ENCODE measurements at places on chromosomes 12 and 14.

- no peak for DNase-seq
Observed at GRCh38 chr12:110373025-110373424, 30.5 kb downstream of the ANAPC7 start.

DNA sequence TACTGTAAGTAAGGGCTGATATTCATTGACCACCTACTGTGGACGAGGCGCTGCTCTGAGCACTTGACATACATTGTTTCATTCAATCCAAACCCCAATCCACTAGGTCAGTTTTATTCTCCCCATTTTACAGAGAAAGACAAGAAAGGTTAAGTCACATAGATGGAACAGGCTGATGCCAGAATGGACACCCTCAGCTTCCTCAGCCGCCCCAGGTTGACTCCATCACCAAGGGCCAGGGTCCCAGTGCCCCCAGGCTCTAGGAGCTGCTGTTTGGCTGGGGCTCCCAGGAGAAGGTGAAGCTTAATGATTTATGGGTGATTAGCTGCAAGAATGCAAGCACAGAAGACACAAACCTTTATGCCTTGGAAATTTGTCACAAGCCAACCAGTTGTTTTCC is 671 bp upstream of the AQP2 start:
- DNase-seq: no peak

DNA sequence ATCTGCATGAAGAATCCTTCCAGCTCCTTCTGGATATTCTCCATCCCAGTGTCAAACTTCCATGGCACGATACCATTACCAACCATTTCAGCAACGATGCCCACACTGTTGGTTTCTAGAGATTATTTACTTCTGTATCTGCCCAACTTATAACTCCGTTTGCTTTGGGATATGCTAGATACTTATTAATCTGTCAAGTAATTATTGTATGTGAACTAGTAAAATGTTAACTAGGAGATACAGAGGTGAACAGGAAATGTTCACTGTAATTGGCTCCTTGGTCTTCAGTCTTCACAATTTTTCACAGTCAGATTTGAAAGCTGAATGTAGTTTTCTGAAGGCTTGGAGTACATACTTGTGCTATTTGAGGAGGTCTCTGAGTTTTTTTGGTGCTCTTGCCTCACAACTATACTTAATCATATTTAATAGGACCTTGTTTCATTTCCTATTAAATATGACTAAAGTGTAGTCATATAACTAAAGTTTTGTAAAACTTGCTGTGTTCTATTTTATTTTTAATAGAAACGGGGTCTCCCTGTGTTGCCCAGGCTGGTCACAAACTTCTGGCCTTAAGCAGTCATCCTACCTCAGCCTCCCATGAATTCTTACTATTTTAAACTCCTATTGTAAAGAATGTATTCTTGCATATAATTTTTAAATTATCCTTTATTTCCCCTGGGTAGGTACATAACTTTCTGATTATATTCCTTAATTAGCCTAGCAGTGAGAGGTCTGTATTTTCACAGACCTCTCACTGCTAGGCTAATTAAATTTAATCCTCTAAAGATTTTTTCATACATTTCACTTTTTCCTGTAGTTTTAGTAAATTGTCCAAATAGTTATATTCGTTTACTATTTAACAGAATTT is 79.7 kb downstream of the FGD4 start:
- no peak for DNase-seq

DNA sequence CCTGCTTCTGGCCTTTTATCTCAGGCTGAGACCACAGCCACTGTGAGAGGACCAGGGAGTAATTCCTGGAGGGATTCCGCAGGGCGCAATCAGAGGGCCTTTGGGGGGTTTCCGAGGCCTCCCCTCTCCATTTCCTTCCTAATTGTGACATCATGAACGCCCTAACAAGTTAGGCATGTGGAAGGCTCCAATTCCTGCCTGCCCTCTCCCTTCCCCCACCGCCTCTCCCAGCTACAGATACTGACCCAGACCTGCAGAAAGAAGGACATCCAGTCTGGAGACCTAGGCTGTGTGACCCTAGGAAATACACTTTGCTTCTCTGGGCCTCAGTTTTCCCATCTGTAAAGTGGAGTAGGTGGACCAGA is 637.9 kb downstream of the MED13L start:
- no peak for DNase-seq

GRCh38 chr14:102551995-102552705 is 40.3 kb upstream of the RCOR1 start:
- DNase-seq: no peak

DNA sequence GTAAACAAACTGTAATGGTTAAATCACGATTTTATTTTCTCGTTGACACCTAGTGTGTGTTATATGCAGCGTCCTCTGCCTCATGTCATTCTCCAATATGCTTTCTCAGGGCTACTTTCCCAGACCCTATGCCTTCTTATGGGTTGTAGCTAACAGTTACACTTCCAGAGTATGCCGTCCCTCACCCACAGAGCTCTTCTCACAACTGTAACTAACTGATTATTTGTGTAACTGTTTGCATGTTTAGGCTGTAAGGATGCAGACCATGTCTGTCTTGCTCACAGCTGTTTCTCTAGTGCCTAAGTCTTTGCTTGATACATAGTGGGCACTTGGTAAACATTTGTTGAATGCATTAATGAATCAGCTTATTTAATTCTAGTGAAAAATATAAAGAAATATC is 417.5 kb downstream of the ZFP36L1 start:
- no peak for DNase-seq

- no peak for DNase-seq
Observed at GRCh38 chr12:11798856-11799501, 149.5 kb downstream of the ETV6 start.

DNA sequence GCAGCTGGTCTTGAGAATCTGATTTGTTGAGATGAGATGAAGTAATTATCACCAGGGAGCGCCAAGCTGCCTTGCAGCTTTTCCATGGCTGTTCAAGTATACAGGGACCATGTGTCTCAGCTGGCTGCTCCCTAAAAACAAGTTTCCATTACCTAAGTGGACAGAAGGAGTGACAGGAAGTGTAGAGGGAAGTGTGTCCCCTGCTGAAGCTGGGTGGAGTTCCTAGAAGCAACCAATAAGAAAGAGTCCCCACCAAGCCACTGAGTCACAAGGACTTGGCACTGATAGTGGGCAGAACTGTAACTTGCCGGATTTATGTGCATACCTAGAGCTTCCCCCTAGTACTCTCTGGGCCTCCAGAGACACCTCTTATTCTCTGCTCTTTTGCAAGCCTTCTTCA is 1.5 kb upstream of the GPX2 start:
- no peak for DNase-seq

DNA sequence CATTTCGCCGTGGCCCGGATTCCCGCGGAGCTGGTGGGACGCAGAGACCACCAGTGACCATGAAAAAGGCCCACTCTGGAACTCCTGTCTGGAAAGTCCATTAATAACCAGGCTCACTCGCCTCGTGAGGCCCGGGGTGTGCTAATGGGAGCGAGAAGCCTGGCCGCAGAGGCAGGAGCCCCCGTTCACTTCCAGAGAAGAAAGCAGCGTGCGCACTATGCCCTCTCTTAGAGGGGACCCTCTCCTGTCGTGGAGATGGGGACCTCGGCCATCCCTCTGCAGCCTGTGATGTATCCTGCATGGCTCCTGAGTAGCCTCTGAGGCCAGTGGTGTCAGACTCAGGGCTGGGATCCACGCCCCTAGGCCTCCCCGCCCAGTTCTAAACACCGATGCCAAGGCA is 134.1 kb upstream of the VRK1 start:
- DNase-seq: no peak

DNA sequence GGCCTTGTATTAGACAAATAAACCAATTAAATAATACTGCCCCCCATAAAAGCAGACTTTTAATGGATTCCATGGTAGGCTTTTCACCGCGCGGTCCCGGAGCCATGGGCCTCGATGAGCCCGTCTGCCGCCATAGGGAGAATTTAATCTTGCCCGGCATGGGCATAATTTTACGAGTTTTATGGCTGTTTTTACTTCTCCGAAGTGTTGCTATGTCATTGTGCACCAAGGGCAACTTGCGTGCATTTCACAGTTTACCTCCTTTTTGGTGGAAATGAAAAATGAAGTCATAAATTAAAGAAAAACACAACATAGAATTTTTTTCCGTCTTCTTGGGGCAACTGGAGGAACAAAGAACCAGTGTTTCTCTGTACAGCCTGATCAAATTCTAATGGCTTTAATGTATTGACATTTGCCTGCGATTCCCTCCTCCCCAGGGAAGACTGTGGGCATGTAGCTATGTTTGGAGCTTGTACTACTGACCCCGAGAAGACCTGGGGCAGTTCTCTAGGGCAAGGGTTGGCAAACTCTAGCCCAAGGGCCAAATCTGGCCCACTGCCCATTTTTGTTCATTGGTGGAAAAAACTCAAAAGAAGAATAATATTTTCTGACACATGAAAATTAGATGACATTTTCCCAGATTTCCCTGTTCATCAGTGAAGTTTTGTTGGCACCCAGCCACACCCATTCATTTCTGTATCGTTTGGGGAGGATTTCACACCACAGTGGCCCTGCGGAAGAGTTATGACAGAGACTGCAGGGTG is 142.7 kb downstream of the CHST11 start:
- DNase-seq: no peak

DNA sequence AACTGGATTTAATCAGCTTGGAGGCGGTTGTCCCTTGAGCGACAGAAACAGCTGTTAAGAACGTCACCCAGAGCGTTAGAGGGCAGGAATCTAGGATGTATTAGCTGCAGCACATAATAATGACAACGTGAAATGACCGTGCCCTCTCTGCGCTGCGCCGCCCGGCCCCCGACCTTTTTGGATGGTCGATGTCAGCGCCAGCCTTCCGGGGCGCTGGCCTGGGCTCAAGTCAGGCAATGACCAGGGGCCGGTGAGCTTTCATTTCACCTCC is 427 bp upstream of the TMEM120B start:
- DNase-seq: peak; percentile 8

GRCh38 chr14:67529947-67530935 is 2.8 kb upstream of the PLEKHH1 start:
- DNase-seq: no peak

- no peak for DNase-seq
Observed at GRCh38 chr12:64494998-64495729, 43.2 kb downstream of the TBK1 start.

DNA sequence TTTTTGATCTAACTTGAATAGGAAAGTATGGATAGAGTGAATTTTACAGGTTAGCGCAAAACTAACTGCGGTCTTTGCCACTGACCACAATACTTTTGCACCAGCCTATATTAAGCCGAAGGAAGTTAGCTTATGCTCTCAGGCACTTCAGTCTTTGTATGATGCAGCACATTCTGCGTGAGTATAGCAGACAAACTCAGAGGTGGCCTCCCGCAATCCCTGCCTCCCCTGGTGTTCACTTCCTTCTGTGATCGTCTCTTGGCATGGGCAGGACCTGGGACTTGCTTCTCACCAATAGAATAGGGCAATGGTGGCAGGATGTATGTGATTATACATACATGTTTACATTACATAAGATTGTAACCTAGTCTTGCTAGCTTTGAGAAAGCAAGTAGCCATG is 10.3 kb upstream of the SLC6A13 start:
- DNase-seq: no peak

DNA sequence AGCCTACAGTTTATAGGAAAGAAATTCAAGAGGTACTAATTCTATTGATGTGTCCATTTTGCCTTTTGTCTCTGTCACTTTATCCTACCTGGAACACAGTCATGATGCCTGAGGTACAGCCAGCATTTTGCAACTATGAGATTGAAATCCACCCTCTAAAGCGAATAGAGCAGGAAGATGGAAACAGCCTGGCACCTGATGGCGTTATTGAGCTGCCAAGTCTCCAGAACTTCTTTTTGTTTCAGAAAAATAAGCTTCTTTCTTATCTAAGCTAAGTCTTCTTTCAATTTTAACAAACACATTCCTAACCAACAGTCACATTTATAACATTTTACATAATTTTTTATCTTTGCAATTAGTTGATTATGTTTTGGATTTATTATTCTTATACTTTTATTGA is 182.1 kb downstream of the PAWR start:
- no peak for DNase-seq

GRCh38 chr12:40911676-40912075 is 219.4 kb downstream of the CNTN1 start:
- no peak for DNase-seq

- no peak for DNase-seq
Observed at GRCh38 chr12:11130999-11131398, 3.4 kb downstream of the TAS2R30 start.

DNA sequence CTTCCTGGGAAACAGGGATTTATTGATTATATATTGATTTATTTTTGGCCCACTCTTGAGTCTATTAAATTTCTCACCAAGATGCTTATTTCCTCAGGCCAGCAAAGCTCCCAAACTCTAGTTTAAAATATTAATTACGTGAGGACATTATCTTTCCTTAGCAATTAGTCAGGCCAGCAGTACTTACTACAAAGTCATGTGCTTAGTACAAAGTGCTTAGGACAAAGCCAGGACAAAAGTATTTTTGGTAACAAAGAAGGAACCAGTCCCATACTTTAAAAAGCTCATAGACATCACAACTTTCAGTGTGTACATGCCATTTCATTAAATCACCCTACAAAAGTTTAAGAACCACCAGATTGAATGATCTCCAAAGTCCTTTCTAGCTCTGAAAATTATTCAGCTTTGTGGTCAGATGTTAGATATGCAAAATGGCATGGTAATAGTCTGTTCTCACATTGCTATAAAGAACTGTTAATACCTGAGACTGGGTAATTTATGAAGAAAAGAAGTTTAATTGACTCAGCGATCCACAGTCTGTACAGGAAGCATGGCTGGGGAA is 94.7 kb upstream of the PWP1 start:
- no peak for DNase-seq

DNA sequence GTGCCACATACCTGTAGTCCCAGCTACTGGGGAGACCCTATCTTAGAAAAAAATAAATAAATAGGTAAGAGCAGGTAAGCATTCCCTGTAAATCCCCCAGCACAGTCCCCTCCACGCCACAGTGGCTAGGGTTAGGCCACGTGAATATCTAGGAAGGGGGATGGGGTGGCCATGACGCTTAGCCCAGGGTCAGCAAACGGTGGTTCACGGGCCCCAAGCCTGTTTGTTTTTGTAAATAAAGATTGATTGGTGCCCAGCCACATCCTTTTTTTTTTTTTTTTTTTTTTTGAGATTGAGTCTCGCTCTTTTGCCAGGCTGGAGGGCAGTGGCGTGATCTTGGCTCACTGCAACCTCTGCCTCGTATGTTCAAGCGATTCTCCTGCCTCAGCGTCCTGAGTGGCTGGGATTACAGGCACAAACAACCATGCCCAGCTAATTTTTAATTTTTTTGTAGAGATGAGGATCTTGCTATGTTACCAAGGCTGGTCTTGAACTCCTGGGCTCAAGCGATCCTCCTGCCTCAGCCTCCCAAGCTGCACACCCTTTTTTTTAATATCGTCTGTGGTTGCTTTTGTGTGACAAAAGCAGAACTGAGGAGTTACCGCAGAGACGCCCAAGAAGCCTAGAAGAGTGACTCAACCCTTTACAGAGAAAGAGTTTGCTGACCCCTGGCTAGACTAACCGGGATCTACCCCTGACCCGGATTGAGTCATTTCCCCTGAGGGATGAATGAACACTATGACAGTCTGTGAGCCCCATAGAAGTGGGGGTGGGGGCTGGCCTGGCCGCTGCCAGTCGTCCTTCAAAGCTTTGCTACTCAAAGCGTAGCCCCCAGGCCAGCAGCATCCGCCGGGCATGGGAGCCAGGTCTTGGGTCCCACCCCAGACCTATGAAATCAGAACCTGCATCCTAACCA is 113.7 kb upstream of the NCOR2 start:
- peak; percentile 6 for DNase-seq

GRCh38 chr14:105503935-105504692 is 13.1 kb downstream of the TEDC1 start:
- DNase-seq: no peak

- no peak for DNase-seq
Observed at GRCh38 chr12:7758766-7759140, 6.3 kb upstream of the NANOGNB start.

GRCh38 chr12:49288412-49288853 is 6.5 kb upstream of the PRPH start:
- peak; percentile 67 for DNase-seq

Data from CD4-positive, alpha-beta T cell treated with Interleukin-6 at 100 ng/mL for 8 hours (primary cell).